Suprapubic skin (tissue), 4 donors: ENCODE measurements at places on chromosomes 11 and 22.

DNA sequence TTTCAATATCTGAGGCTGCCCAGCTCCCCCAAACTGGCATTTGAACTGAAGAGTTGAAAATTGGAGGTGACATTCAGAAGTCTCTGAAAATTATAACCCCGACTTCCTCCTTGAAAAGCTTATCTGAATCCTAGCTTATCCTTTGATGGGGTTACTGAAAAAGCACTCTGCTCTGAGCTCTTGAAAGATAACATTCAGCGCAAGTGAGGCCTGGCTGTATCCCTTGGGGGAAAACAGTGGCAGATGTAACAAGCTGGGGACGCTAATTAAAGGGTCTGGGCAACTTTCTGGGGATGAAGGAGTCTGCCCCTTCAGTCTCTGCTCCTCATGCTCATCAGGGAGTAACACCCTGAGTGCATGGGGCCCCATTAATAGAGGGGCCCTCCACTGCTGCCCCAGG is 402.0 kb upstream of the CADM1 start:
- no peaks in the 10 kb centered on the region for H3K27me3 ChIP-seq
- no peak overlapping the region for H3K4me3 ChIP-seq
- no peaks in the 10 kb centered on the region for H3K36me3 ChIP-seq

- no peaks in the 10 kb centered on the region for H3K36me3 ChIP-seq
- H3K27me3 ChIP-seq: no peaks in the 10 kb centered on the region
- H3K4me3 ChIP-seq: peak overlapping the region; percentile 74
- DNase-seq: no peak
- peak overlapping the region; percentile 85 for H3K27ac ChIP-seq
These were observed 346 bp downstream of the PPFIBP2 start for GRCh38 chr11:7514099-7514591.

- H3K4me1 ChIP-seq: peaks cover 3% of the 10 kb centered on the region
- no peak overlapping the region for H3K27ac ChIP-seq
- H3K27me3 ChIP-seq: no peaks in the 10 kb centered on the region
- no peaks in the 10 kb centered on the region for H3K36me3 ChIP-seq
These were observed 57.9 kb downstream of the SYTL2 start for GRCh38 chr11:85752890-85753581.

DNA sequence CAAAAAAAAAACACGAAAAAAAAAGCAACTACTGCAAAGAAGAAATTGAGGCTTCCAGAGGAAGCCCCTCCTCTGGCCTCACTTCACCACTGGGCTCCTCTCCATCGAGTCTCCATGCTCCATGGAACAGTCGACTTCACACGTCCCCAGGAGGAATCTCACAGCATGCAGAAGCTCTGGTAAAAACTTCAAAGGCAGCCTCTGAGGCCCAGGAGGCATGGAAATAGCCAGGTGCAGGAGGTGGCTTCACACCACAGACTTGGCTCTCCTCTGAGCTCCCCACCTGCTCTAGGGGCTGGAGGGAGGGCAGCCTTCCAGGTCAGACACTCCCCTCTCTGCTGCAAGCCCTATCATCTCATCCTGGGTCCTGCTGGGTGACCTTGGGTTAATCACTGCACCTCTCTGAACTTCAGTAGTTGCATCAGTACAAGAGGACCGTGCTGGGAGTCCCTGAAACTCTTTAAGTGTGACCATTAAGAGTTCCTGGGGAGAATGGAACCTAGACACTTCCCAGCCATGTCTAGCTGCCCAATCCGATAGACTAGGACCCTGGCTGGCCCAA is 8.2 kb downstream of the PDE2A start:
- H3K27me3 ChIP-seq: peaks cover 15% of the 10 kb centered on the region
- H3K27ac ChIP-seq: no peak overlapping the region
- no peaks in the 10 kb centered on the region for H3K36me3 ChIP-seq
- no peak overlapping the region for H3K4me3 ChIP-seq
- no peak for DNase-seq
- no peaks in the 10 kb centered on the region for H3K4me1 ChIP-seq

- no peak overlapping the region for H3K4me3 ChIP-seq
- DNase-seq: no peak
- H3K4me1 ChIP-seq: no peaks in the 10 kb centered on the region
- H3K27ac ChIP-seq: no peak overlapping the region
- H3K36me3 ChIP-seq: no peaks in the 10 kb centered on the region
- no peaks in the 10 kb centered on the region for H3K27me3 ChIP-seq
These were observed 163.7 kb downstream of the DSCAML1 start for GRCh38 chr11:117633186-117633754.

- H3K4me3 ChIP-seq: no peak overlapping the region
- peaks cover 87% of the 10 kb centered on the region for H3K27me3 ChIP-seq
- DNase-seq: no peak
- H3K27ac ChIP-seq: no peak overlapping the region
These were observed 2.7 kb upstream of the SCUBE1 start for GRCh38 chr22:43345761-43346301.

DNA sequence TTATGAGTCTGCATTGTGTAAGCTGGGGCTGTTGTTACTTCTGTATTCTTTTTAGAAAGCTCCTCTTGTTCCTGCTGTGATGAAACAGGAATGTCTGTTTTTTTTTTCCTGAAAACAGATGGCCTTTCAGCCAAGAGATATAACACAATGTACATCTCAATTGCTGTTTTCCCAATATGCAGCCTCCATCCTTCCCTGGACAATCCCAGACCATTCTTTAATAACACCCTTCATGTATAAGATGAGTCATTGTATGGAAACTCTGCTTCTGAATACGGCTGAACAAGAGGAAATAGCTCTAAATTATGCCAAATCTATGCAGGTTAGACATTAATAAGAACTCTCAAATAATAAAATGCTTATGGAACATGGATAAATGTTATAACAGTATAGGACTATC is 60.2 kb upstream of the LRRC4C start:
- H3K4me3 ChIP-seq: no peak overlapping the region
- no peak overlapping the region for H3K27ac ChIP-seq
- no peaks in the 10 kb centered on the region for H3K36me3 ChIP-seq
- DNase-seq: no peak
- no peaks in the 10 kb centered on the region for H3K4me1 ChIP-seq

DNA sequence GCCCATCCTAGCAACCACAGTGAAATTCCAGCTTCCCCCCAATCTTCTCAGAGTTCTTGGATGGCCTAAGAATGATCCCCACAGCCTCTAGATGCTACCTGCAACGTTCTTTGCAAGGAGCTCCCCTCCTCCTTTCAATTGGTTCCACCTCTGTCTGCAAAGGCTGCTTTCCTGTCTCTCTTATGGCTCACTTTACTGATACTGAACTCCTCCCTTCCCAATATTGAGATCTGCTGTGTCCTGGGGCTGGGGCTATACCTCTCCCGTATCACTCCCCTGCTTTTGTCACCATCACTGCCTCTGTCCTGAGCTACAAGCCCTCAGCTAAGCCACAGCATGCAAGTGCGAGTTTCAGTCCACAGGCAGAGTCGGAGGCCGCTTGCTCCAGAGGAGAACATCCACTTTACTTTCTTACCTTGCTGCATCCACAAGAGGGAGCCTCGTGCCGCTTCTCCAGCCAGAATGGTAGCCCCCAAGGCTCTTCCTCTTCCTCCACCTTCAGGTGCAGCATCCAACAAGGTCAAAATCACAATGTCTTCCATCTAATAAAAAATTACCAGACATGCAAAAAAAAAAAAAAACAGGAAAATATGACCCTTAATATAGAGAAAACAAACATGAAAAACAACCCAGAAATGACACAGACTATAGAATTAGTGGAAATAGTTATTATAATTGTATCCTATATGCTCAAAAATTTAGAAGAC is 48.6 kb upstream of the TMEM45B start:
- no peaks in the 10 kb centered on the region for H3K36me3 ChIP-seq
- DNase-seq: no peak
- H3K4me3 ChIP-seq: no peak overlapping the region
- no peak overlapping the region for H3K27ac ChIP-seq
- H3K27me3 ChIP-seq: no peaks in the 10 kb centered on the region

DNA sequence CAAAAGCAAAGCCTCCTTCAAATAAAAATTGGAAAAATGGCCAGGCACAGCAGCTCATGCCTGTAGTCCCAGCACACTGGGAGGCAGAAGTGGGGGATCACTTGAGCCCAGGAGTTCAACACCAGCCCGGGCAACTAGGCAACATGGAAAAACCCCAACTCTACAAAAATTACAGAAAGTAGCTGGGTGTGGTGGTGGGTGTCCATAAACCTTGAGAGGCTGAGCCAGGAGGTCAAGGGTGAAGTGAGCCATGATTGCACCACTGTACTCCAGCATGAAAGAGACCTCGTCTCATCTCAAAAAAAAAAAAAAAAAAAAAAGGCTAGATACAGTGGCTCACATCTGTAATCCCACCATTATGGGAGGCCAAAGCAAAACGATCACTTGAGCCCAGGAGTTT is 22.3 kb downstream of the DDX6 start:
- peaks cover 57% of the 10 kb centered on the region for H3K4me1 ChIP-seq
- no peak for DNase-seq
- no peak overlapping the region for H3K27ac ChIP-seq
- no peak overlapping the region for H3K4me3 ChIP-seq
- peaks cover 52% of the 10 kb centered on the region for H3K36me3 ChIP-seq

DNA sequence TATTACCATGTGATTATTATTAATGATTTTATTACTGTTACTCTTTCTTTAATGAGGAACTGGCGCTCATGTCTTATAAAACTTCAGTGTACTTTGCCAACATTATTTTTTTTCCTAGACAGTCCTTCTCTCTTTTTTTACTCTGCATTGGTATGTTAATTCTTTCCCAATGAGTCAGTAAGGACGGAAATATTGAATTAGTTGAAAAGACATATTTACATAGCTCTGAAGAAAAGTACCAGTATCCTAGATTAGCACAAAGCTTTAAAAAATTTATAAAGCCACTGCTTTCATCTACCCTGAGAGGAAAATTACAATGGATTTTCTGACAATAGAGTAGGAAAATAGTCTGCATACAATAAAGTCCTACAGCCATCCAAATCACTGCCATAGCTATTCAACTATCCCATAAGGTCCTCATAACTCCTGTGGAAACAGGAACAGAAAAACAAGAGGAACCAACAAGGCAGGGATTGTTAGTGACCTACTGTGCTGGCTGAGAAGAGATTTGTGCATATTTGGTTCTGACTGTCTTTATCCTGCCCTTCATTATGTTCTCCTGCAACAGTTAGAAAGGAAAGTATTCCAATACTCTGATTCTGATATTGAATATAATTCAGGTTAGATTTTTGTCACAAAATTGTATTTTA is 314.4 kb downstream of the AASDHPPT start:
- no peaks in the 10 kb centered on the region for H3K4me1 ChIP-seq
- no peak for DNase-seq
- no peak overlapping the region for H3K4me3 ChIP-seq
- H3K27me3 ChIP-seq: no peaks in the 10 kb centered on the region

DNA sequence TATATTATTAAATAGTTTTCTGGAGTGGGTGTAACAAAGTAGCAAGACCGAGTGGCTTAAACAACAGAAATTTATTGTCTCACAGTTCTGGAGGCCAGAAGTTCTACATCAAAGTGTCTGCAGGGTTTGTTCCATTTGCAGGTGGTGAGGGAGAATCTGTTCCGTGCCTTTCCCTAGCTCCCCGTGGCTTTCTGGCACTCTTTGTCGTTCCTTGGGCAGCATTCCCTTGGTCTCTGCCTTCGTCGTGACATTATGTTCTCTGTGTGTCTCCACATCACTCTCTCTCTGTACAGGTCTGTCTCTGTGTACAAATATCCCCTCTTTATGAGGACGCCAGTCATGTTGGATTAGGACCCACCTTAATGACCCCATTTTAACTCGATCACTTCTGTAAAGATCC is 38.2 kb downstream of the LDLRAD3 start:
- no peaks in the 10 kb centered on the region for H3K36me3 ChIP-seq
- H3K27me3 ChIP-seq: no peaks in the 10 kb centered on the region
- no peak for DNase-seq
- no peak overlapping the region for H3K4me3 ChIP-seq
- no peak overlapping the region for H3K27ac ChIP-seq

- no peak for DNase-seq
- H3K27me3 ChIP-seq: no peaks in the 10 kb centered on the region
- no peaks in the 10 kb centered on the region for H3K4me1 ChIP-seq
- H3K27ac ChIP-seq: no peak overlapping the region
These were observed 18.4 kb downstream of the TECTA start for GRCh38 chr11:121119440-121119839.

DNA sequence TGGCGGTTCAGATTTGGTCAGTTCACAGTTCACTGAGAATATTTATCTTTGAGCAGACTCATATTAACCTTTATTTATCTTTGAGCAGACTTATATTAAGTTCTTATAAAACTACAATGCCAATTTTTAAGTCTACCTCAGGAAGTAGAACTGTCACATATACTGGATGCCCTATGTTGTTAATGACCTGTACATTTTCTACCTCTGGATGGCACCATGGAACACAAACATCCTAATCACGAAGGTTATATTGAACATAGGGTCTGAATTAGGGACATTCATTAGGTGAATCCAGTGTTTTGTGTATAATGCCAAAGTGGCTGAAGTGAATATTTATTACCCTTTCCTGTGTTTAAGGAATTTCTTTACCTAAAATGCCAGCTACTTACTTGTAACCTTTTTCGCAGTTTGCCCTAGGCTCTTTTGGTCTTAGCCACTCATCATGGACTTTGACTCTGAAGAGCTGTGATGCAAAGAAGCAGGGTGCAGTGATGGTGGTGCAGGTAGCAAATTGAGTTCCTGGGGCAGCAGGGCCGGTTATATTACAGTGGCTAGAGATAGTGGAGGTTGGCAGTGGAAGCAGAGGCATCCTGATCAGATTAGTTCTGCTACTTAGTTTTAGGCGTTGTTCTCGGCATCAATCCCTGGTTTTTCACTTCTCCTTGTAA is 71.8 kb downstream of the STIM1 start:
- no peaks in the 10 kb centered on the region for H3K27me3 ChIP-seq
- H3K4me3 ChIP-seq: no peak overlapping the region
- H3K36me3 ChIP-seq: no peaks in the 10 kb centered on the region
- no peak for DNase-seq
- peaks cover 25% of the 10 kb centered on the region for H3K4me1 ChIP-seq

GRCh38 chr11:15577519-15577918 is 462.8 kb downstream of the INSC start:
- no peak overlapping the region for H3K27ac ChIP-seq
- no peak overlapping the region for H3K4me3 ChIP-seq
- DNase-seq: no peak
- no peaks in the 10 kb centered on the region for H3K4me1 ChIP-seq
- H3K36me3 ChIP-seq: no peaks in the 10 kb centered on the region

- H3K4me1 ChIP-seq: peaks cover 11% of the 10 kb centered on the region
- no peak overlapping the region for H3K27ac ChIP-seq
- DNase-seq: no peak
- H3K36me3 ChIP-seq: no peaks in the 10 kb centered on the region
- peaks cover 10% of the 10 kb centered on the region for H3K27me3 ChIP-seq
These were observed 2.0 kb upstream of the APOBEC3A start for GRCh38 chr22:38955250-38955905.

GRCh38 chr11:94673386-94673785 is 94.8 kb upstream of the AMOTL1 start:
- H3K4me1 ChIP-seq: peaks cover 36% of the 10 kb centered on the region
- no peak overlapping the region for H3K4me3 ChIP-seq
- DNase-seq: no peak
- no peaks in the 10 kb centered on the region for H3K27me3 ChIP-seq
- H3K27ac ChIP-seq: no peak overlapping the region
- no peaks in the 10 kb centered on the region for H3K36me3 ChIP-seq
